ENCODE measurements at places on chromosomes 1 and 21.

- no peak for DNase-seq
These were observed 2.2 kb downstream of the SPATC1L start for GRCh38 chr21:46181953-46182547.

DNA sequence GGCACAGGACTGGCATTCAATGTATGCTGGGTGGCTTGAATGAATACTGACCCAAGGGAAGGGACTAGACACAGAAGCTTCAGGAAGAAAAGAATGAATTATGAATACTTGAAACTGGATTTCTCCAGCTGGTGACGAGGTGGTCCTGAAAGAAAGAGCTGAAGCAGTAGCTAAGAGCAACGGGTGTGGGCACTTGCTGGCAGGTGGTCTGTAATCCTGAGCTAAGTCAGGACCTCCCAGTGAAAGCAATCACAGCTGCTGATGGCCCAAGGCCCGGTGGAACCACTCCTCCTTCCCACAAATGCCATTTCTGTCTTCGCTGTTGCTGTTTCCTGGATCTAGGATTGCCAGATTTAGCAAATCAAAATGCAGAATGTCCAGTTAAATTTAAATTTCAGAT lies 47.0 kb downstream of the NEK2 start:
- peak; percentile 60 for DNase-seq

DNA sequence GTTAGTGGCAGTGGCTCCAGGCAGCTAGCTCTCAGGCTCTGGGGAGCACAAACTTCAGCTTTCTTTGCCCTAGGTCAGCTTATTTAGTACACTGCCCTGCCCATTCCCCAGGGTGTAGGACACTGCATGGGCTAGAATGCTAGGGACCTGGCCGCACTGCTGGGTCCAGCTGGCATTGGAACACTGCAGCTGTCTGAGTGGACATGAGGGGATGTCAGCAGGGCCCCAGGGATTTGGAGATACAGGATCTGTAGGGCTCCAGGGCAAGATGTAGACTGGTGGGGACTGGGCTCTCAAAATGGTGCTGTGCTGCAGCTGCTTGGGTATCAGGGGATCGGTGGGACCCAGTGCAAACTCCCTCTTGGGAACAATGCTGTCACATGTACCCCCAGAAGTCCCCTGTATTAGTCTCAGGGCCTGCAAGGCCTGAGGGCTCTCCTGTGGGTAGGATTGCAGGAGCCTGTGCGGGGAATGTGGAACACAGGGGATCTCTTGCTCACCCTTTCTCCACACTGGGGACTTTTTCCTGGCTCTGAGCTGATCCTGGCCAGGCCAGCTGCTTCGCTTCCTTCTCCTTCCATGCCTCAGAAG lies 25.2 kb upstream of the TTC22 start:
- no peak for DNase-seq

DNA sequence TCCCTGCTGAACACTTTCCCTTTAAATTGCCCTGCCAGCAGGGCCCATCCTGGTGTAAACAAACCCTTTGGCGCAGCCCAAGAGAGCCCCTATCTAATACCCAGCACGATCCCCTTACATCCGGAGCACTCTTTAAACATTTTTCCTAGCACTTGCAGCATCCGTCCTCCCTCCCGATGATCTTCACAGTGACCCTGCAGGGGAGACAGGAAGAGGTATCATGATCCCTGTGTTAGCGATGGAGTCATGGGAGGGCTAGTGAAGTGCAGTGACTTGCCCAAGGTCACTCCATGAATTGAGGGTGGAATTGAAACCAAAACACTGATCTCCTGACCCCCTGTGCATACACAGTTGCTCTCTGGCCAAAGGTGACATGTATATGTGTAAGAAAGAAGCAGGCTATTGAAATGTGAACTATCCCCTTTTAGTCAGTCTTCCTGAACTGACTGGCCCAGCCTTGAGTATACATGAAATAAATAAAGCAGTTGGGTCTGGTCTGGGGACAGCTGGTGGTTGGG lies 9.8 kb upstream of the KCNQ4 start:
- no peak for DNase-seq

- peak; percentile 19 for DNase-seq
These were observed 25.8 kb upstream of the LRRN2 start for GRCh38 chr1:204711103-204711946.
